ENCODE measurements at places on chromosomes 6 and 20.
A peak's percentile ranks its signal among the peaks of the same experiment; 100 is the strongest.

DNA sequence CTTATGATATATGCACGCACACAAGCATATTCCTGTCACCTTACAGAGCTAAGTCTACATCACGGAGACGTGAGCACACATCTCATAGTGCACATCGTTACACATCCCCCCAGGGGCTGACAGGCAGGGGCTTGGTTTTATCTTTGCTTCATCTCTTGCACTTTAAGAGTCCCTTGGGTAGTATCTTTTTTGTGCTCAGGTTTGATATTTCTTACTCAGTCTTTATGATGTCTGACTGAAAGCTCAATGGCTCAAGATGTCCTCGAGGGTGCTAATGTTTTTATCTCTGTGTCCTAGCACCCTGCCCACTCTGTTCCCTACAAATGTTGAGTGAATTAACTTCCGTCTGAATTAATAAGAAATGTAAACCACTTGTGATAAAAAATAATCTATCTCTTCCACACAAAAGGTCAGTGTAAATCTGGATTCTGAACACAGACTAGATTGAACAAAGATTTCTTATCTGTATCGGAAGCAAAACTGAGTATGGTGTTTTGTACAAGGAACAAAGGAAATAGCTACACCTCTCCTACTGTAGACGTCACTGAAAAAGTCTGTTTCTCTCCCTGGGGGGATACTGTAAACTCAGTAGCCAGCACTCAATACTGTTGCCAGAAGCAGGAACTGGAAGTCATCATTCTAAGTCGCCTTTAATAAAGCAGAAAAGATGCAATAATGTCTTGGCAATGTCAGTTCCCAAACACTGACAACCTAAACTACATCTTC lies 195.1 kb downstream of the PRKN start:
- DNase-seq = no peak

- no peak for DNase-seq
Measured at GRCh38 chr20:41395667-41396664, 29.3 kb upstream of the EMILIN3 start.

- no peak for DNase-seq
Measured at GRCh38 chr20:17810062-17810631, 110.4 kb downstream of the BANF2 start.

DNA sequence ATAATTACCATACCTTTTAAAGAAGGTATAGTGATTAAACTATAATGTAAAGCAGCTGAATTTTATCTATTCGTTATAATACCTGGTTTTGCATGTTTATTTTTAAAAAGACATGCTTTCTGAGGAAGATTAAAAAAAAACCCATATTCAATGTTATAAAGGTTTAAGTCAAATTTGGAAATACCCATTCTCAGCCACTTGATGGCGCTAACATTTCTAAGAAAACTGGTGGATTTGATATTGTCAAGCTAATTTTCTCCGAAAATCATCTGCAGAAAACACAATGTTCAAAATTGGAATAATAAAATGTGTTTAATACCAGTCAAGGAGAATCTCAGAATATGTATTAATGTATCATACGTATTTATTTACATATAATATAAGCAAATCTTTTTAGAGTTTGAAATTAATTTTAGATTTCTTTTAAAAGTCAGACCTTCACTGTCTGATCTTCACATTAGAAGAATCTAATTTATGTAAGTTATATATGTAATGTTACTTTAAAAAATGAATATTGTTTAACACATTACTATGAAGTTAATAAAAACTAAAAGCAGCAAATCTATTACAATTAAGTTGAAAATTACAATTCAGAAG lies 35.0 kb downstream of the SHPRH start:
- peak; percentile 18 for DNase-seq

GRCh38 chr6:10626154-10626741 lies 68.2 kb downstream of the C6orf52 start:
- DNase-seq = no peak

- no peak for DNase-seq
Measured at GRCh38 chr6:52524918-52525317, 51.9 kb downstream of the TRAM2 start.

DNA sequence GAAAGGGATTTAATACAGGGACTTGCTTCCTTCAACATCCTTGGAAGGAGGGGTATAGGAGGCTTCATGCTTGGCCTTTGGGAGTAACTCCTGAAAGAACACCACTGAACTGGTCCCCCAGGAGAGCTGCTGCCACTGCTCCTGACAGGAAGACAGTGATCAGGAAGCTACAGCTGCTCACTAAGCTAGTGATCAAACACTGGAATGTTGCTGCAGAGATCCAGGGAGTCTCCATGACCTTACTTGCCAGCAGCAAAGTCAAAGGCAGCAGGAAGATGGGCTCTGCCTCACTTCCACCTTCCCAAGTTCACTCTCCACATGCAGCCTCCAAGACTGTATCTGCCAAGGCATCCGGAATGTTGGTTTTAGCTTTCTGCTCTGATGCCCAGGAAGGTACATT lies 31.8 kb downstream of the PIM1 start:
- DNase-seq = no peak

- no peak for DNase-seq
Measured at GRCh38 chr6:3784423-3784822, 32.9 kb upstream of the PXDC1 start.

DNA sequence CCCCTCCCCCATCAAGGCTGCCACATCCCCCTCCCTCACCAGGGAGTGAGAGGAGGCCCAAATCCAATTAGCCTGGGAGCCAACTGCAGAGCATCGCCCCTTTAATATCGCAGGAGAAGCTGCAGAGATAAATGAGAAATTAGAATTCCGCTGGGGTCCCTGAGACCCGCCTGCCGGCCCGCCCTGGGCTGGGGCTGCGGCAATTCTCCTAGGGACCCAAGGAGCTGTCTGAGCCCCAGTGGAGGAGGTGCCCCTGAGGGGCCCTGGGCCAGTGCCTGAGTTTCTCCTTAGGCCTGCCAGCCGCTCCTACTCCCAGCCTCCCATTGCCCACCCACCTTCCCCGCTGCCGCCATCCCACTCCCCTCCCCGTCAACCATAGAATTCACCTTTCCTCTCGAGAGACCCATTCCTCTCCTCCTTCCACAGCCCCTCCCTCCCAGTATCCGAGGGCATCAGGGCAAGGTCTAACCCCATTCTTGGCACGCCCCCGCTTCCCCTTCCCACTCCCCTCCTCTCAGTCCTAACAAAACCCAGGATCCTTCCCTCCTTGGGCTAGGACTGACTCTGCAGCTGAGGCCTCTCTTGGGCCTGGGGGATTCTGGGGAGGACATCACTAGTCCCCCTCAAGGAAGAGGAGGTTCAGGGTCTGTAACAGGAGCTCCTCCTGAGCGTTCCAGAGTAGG lies 20.0 kb upstream of the CDH22 start:
- no peak for DNase-seq

- DNase-seq = peak; percentile 69
Measured at GRCh38 chr6:166603043-166603690, 16.7 kb upstream of the RAMACL start.

- no peak for DNase-seq
Measured at GRCh38 chr6:146481527-146481926, 62.1 kb upstream of the RAB32 start.

DNA sequence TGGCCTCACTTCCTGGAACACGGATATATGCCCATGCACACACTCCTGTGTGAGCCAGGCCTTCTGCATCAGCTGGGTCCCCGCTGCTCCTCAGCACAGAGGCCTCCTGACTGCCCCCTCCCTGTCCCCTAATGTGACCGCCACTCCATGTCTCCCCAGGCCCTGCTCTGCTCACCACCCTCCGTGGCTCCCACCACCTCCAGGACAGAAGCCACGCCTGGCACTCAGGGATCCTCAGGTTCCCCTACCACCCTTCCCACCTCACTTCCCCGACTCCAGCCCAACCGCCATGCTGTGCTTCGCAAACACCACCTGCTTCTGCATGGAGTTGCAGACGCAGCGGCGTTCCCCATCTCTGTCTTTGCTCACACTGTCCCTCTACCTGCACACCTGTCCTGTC lies 4.3 kb upstream of the SRC start:
- DNase-seq = no peak

GRCh38 chr6:88342336-88342735 lies 176.2 kb upstream of the CNR1 start:
- no peak for DNase-seq

- DNase-seq = no peak
Measured at GRCh38 chr20:1825507-1825906, 69.7 kb upstream of the SIRPA start.

GRCh38 chr20:63773571-63774241 lies 34.1 kb downstream of the SLC2A4RG start:
- no peak for DNase-seq

- peak; percentile 22 for DNase-seq
Measured at GRCh38 chr20:34861386-34862084, 11.1 kb downstream of the GGT7 start.

DNA sequence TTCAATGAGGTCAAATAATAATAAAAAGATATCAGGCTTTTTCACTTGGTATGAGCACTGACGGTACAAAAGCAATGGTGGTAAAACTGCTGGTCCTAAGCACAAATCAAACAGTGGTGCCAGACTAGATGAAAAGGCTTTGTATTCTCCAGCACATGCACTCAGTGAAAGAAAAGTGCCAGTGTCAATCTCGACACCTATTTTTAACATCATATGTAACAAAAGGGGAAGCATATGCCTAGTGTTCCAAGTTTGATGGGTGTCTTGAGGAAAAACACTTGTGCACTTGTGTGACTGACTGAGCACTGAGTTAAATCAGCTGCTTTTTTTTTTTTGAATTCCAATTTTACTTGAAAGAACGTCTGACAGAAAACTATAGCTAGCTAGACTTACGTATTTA lies 27.3 kb downstream of the MED23 start:
- DNase-seq = no peak

DNA sequence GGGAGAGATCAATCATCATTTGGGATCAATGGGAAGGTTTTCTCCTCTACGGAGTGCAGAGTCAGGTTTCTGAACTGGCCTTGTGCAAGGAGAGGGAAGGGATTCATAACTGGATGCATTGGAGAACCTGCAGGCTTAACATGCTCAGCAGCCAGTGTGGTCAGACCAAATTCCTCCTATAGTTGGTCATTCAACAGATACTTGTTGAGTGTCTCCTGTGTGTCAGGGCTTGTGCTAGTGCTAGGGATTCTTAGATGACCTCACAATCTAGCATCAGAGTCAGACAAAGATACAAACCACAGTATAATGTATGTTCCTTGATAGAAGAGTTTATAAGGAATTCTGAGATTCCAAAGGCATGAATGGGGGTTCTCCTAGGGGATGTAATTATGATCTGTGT lies 23.9 kb downstream of the RALY start:
- no peak for DNase-seq

Measured in suppressor macrophage (primary cell).